Transverse colon (tissue), 4 donors: ENCODE measurements at places on chromosomes 12 and 14.

GRCh38 chr12:28369483-28369882 is 179.2 kb downstream of the CCDC91 start:
- H3K4me1 ChIP-seq: no peaks in the 10 kb centered on the region
- H3K36me3 ChIP-seq: peaks cover 18% of the 10 kb centered on the region
- no peak overlapping the region for H3K27ac ChIP-seq
- DNase-seq: no peak
- H3K4me3 ChIP-seq: no peak overlapping the region
- H3K27me3 ChIP-seq: no peaks in the 10 kb centered on the region

DNA sequence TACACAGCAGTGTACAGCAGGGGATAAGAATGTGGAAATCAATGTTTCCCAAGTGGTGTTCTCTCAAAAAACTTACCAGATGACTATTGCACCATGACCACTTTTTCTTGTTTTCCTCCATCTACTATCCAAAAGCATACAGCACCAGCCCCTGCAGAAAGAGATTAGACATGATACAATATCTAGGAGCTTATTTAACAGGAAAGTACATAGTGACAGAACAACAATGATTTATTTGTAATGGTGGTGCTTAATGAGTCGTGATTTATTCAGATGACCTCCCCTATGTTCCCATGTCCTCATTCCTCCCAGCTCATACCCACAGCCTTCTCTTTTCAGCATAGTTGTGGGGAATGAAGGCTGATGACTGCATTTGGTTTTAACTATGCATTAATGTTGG is 413.6 kb downstream of the BTG1 start:
- no peak for DNase-seq
- H3K27ac ChIP-seq: no peak overlapping the region
- H3K4me1 ChIP-seq: no peaks in the 10 kb centered on the region
- H3K36me3 ChIP-seq: no peaks in the 10 kb centered on the region
- H3K4me3 ChIP-seq: no peak overlapping the region

DNA sequence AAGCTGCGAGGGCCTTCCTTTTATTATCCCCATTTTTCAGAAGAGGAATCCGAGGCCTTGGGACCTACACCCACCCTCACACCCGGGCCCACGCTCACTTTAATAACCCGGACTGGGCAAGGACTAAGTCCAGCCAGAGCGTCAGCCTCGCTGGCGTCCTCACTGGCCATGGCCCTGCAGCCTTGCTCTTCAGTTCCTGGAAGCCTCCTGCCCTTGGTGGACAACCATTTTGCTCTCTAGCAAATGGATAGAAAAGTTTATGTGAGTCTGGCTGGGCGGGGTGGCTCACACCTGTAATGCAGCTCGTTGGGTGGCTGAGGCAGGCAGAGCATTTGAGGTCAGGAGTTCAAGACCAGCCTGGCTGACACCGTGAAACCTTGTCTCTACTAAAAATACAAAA is 9.8 kb downstream of the RTL1 start:
- no peak for DNase-seq
- no peak overlapping the region for H3K27ac ChIP-seq
- H3K27me3 ChIP-seq: peaks cover 19% of the 10 kb centered on the region
- H3K36me3 ChIP-seq: no peaks in the 10 kb centered on the region
- no peak overlapping the region for H3K4me3 ChIP-seq

DNA sequence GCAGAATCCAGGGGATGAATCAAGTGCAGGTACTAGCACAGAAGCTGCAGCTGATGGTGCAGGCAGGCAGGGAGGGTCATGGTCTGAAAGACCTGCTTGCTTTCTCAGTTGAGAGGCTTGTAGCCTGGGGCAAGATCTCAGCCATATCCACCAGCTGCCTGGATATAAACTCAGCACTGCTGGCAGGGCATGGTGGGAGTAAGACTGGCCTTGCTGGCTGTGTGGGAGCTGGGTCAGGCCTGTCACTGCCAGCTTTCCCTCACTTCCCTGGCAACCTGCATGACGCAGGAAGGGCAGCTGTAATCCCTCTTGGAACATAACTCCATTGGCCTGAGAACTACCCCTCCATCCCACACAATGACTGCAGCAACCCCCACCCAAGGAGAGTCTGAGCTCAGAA is 230.1 kb downstream of the ANO6 start:
- DNase-seq: no peak
- no peaks in the 10 kb centered on the region for H3K36me3 ChIP-seq
- no peak overlapping the region for H3K27ac ChIP-seq
- no peak overlapping the region for H3K4me3 ChIP-seq
- H3K27me3 ChIP-seq: no peaks in the 10 kb centered on the region
- no peaks in the 10 kb centered on the region for H3K4me1 ChIP-seq

DNA sequence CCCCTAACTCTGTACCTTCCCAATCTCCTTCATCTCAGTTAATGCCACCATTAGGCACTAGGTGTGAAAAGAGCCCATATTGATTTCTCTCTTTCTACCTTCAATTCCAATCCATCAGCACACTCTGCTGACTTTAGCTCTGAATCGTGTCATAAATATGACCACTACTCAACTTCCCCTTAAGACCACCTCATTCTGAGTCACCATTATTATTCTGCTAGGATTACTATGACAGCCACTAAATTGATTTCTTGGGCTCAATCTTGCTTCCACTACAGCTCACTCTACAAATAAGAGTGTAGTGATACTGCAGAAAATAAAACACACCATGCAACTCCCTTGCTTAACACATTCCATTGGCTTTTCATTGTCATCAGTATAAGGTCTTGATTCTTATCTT is 1449.0 kb upstream of the FLRT2 start:
- H3K36me3 ChIP-seq: no peaks in the 10 kb centered on the region
- H3K4me1 ChIP-seq: no peaks in the 10 kb centered on the region
- H3K27me3 ChIP-seq: no peaks in the 10 kb centered on the region
- H3K27ac ChIP-seq: no peak overlapping the region
- H3K4me3 ChIP-seq: no peak overlapping the region

GRCh38 chr12:109612975-109613502 is 39.4 kb downstream of the MVK start:
- H3K27ac ChIP-seq: no peak overlapping the region
- no peak for DNase-seq
- H3K36me3 ChIP-seq: no peaks in the 10 kb centered on the region
- no peak overlapping the region for H3K4me3 ChIP-seq

- no peaks in the 10 kb centered on the region for H3K36me3 ChIP-seq
- DNase-seq: peak; percentile 71
- peaks cover 29% of the 10 kb centered on the region for H3K4me1 ChIP-seq
- H3K27me3 ChIP-seq: no peaks in the 10 kb centered on the region
- peak overlapping the region; percentile 60 for H3K4me3 ChIP-seq
- peak overlapping the region; percentile 94 for H3K27ac ChIP-seq
These were observed 1.4 kb downstream of the NR4A1 start for GRCh38 chr12:52052468-52053186.

- no peaks in the 10 kb centered on the region for H3K36me3 ChIP-seq
- H3K27ac ChIP-seq: no peak overlapping the region
- H3K4me3 ChIP-seq: no peak overlapping the region
- H3K27me3 ChIP-seq: no peaks in the 10 kb centered on the region
- no peak for DNase-seq
- no peaks in the 10 kb centered on the region for H3K4me1 ChIP-seq
These were observed 27.0 kb downstream of the ZCRB1 start for GRCh38 chr12:42298887-42299286.

DNA sequence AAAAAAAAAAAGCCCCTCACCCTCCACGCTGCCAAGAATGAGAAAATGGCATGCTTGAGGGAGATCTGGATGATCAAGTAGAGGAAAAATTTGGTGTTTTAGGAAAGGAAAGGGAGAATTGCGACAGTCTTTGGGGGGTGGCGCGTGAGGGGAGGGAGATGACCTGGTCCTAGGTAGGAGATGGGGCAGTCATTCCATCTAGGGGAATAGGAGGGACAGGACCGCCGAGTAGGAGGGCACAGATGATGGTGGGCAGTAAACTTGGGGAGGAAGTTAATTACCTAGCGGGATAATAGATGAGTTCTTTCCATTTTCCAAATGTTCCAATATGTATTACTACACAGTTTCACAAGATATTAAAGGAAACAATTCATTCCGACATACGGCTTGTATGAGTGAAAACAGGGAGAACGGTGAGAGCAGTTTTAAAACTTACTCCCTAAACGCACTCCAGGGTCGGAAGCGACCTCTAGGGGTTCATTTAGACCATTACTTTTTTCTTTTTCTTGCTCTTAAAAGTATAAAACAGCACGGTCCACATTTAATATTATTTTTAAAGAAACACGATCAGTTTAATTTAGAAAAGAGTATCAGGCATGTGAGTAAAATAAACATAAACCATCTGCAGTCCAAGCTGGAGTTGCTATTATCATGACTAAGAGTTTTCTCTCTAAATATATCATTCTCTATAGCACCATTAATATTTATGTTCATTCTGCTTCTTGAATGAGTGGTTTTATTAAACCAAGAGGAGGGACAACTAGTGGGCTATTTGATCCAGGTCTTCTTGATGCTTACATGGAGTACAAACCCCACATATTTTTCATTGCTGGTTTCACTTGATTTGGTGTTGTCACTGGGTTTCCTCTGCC is 3.0 kb upstream of the FNTB start:
- H3K27me3 ChIP-seq: no peaks in the 10 kb centered on the region
- H3K27ac ChIP-seq: no peak overlapping the region
- H3K36me3 ChIP-seq: no peaks in the 10 kb centered on the region
- no peak overlapping the region for H3K4me3 ChIP-seq

GRCh38 chr12:65891219-65891618 is 66.9 kb downstream of the HMGA2 start:
- H3K36me3 ChIP-seq: no peaks in the 10 kb centered on the region
- no peak overlapping the region for H3K27ac ChIP-seq
- no peak for DNase-seq
- no peaks in the 10 kb centered on the region for H3K27me3 ChIP-seq
- H3K4me1 ChIP-seq: peaks cover 12% of the 10 kb centered on the region

- H3K4me3 ChIP-seq: no peak overlapping the region
- no peak overlapping the region for H3K27ac ChIP-seq
- no peaks in the 10 kb centered on the region for H3K4me1 ChIP-seq
- no peaks in the 10 kb centered on the region for H3K27me3 ChIP-seq
These were observed 278.1 kb upstream of the FAR2 start for GRCh38 chr12:28870839-28871440.

DNA sequence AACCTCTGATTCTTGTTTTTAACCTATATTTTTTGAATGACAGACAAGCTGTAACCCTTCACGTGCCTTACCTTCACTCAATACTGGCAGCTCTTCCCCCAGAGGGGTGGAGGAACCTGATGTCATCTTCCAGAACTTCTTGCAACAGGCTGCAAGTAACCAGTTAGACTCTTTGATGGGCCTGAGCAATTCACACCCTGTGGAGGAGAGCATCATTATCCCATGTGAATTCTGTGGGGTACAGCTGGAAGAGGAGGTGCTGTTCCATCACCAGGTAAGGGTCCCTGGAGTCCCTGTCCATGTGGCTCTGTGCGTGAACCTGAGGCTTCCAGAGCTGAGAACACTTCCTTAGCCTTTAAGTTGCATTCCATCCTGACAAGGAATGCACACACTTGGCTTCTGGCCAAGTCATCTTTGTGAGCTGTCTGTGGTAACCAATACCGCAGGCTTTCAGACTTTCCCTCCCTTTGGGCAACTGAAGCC is 22.7 kb downstream of the TRAFD1 start:
- H3K4me1 ChIP-seq: no peaks in the 10 kb centered on the region
- peaks cover 77% of the 10 kb centered on the region for H3K36me3 ChIP-seq
- no peak overlapping the region for H3K4me3 ChIP-seq
- H3K27ac ChIP-seq: no peak overlapping the region
- H3K27me3 ChIP-seq: no peaks in the 10 kb centered on the region

GRCh38 chr12:94405413-94406116 is 54.1 kb downstream of the CEP83 start:
- no peak for DNase-seq
- H3K4me1 ChIP-seq: peaks cover 8% of the 10 kb centered on the region
- H3K27me3 ChIP-seq: no peaks in the 10 kb centered on the region
- H3K36me3 ChIP-seq: no peaks in the 10 kb centered on the region

DNA sequence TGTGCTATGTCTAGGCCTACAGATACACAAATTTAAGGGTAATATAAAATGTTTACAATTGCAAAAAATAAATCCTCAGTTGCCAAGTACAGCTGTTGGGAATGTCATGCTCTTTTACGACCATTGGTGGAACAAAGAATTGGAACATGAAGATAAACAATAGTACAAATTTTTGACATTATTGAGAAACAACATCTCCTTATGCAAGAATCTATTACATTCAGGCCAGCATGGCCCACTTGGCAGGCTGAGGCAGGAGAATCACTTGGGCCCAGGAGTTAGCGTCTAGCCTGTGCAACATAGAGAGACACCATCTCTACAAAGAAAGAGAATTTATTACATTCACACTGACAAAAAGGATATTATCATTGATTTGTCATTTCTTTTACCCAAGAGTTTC is 135.9 kb upstream of the NTF3 start:
- H3K27ac ChIP-seq: no peak overlapping the region
- no peaks in the 10 kb centered on the region for H3K27me3 ChIP-seq
- no peak overlapping the region for H3K4me3 ChIP-seq
- no peaks in the 10 kb centered on the region for H3K36me3 ChIP-seq

GRCh38 chr12:120150919-120151525 is 34.5 kb upstream of the RAB35 start:
- no peak overlapping the region for H3K4me3 ChIP-seq
- no peaks in the 10 kb centered on the region for H3K4me1 ChIP-seq
- DNase-seq: no peak
- no peaks in the 10 kb centered on the region for H3K36me3 ChIP-seq
- no peak overlapping the region for H3K27ac ChIP-seq
- no peaks in the 10 kb centered on the region for H3K27me3 ChIP-seq

GRCh38 chr14:81434230-81434629 is 34.1 kb upstream of the STON2 start:
- no peak overlapping the region for H3K27ac ChIP-seq
- DNase-seq: no peak
- no peak overlapping the region for H3K4me3 ChIP-seq
- H3K27me3 ChIP-seq: peaks cover 37% of the 10 kb centered on the region
- no peaks in the 10 kb centered on the region for H3K36me3 ChIP-seq
- H3K4me1 ChIP-seq: peaks cover 17% of the 10 kb centered on the region

DNA sequence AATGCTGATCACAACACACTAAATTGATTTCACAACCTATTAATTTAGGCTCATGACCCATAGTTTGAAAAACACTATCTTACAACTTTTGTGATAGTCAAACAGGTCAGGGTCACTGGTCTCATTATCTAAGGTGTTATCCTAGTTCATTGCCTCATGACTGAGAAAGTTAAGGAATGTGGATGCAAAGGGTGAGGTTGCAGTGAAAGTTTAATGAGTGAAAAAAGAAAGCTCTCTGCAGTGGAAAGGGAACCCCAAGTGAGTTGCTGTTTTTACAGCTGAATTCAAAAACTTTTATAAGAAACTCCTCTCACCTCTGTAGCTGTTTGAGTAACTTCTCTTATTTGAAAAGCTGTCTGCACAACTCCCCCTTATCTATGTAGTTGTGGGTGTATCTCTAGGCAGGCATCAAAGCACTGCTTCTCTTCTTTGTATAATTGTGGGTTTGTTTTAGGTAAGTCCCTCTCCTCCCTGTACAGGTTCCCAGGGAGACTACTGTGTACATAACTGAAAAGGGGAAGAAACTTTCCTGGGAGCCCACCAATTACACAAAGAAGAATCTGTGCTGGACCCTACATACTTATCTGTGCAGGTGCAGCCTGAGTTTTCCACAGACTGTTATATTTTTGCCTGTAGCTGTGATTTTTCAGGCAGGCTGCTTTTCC is 18.9 kb downstream of the DNAL1 start:
- no peaks in the 10 kb centered on the region for H3K27me3 ChIP-seq
- no peak overlapping the region for H3K4me3 ChIP-seq
- H3K36me3 ChIP-seq: peaks cover 3% of the 10 kb centered on the region
- no peak overlapping the region for H3K27ac ChIP-seq

- peak overlapping the region; percentile 25 for H3K4me3 ChIP-seq
- no peak overlapping the region for H3K27ac ChIP-seq
- no peak for DNase-seq
- peaks cover 70% of the 10 kb centered on the region for H3K27me3 ChIP-seq
- peaks cover 24% of the 10 kb centered on the region for H3K4me1 ChIP-seq
These were observed 662 bp upstream of the NELL2 start for GRCh38 chr12:44876544-44877410.
